GM12865 (cell line): ENCODE measurements at places on chromosomes 5 and 9.

- DNase-seq = no peak
Observed at GRCh38 chr5:58937031-58937681, 354.3 kb downstream of the RAB3C start.

GRCh38 chr9:128149951-128150593 lies 819 bp downstream of the LCN2 start:
- no peak for DNase-seq

DNA sequence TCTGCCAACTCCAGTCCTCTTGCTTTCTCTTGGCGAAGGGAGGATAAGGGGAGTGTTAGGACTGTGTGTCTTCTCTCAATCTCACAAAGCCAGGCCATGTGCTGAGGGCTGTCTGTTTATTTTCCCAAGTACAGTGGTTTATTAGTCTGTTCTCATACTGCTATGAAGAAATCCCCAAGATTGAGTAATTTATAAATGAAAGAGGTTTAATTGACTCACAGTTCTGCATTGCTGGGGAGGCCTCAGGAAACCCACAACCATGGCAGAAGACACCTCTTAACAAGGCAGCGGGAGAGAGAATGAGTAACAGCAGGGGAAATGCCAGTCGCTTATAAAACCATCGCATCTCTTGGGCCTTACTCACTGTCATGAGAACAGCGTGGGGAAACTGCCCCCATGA lies 36.2 kb upstream of the CKS2 start:
- DNase-seq = no peak

DNA sequence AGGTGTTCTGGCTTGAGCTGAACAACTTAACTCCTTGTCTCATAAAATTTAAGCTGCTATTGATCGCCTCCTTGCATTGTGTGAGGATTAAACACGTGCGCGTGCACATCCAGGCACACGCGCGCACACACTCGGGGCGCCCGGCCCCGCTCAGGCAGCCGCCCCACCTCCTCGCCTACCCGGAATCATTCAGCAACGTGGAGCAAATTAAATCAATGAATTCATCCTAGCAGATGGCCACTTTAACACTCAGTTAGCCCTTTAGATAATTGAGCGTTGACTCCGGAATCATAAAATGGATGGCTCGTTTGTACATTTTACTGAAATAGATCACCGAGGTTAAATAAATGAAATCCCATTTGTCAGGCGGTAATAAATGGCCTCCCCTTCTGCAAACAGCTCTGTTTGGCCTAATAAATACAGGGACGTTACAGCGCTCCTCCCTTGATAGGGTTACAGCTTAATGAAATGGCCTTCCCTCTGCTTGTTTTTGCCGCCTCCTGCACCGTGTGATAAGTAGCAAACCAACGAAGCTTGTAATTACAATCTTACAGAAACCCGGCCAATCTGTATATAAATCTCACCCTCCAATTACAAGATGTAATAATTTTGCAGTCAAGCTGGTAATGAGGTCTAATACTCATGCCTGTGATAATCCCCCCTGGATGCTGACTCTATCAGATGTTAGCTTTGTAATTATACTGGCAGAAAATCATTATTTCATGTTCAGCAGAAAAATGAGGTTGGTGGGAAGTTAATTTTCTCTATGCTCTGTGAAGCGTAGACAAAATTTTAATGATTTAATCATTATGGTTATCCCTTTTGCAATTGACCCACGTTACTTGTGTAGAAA lies 229.7 kb upstream of the IRX4 start:
- DNase-seq = no peak

GRCh38 chr5:102241809-102242421 lies 54.2 kb downstream of the SLCO4C1 start:
- no peak for DNase-seq

DNA sequence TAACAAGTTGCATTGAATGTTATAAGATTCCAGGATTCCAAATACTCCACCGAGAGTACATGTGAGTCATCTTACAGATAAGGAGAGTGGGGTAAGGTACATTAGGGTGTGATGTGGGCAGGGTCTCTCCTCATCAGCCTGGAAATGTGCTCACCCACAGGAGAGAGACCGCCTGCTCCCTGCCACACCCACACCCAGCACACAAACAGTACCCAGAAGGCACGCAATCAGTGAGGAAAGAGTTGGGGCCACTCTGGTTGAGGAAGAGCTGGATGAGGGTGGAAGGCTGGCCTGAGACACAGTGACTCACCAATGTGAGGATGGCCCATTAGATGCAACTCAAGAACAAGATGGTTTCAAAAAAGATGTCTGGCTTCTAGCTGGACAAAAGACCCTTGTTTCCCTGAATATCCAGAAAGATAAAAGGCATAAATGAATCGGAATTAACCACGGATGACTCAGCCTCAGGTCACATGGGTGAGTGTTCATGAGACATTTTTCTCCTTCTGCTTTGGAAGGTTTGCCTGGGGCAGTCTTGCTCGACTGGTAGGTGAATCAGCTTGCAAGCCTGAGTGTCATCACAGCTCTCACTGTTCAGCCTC lies 51.1 kb upstream of the LHFPL2 start:
- no peak for DNase-seq
